ENCODE measurements at places on chromosomes 3 and 15.

DNA sequence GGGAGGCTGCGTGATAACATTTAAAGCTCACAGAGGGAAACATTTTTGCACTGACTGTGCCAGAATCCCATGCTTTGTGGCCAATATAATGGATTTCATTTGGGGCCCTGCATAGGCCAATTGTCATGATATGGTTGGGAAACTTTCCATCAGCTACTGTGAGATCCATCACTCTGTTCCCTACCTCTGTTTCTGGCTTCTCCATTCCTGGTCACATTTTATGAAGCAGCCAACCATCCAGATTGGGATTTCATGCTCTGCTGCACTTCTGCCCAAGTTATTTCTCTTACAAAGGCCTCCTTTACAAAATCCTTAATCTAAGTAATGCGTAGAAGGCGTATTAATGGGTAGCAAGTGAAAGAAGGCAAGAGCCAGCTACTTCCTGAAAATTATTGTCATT lies 221.1 kb downstream of the LRTM1 start:
- DNase-seq, result no peak

DNA sequence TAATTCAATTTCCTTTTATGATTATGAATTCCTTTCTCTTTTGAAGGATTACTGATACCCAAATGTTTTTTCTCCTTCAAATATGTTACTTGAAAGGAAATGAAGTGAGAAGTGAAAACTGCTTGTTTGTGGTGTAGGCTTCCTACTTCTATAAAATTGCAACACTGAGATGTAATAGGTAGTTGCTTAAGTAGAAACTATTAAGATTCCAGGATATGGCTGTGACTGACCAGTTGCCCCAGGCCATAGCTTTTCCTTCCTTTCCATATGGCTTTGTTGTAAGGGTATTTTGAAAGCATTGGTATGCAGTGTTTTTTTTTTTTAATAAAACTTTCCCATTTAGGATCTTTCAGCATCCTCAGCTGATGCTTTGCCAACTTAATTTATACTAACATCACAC lies 28.5 kb downstream of the DNAJC13 start:
- DNase-seq, result no peak

GRCh38 chr15:40357723-40358470 lies at the start of gene DISP2:
Gene DISP2, plus strand, starts transcription at chr15:40358219. Its CDS starts 103 bp downstream, at chr15:40358322.
- peak; percentile 78 for DNase-seq

- DNase-seq, result no peak
These were observed 722 bp upstream of the CCDC50 start for GRCh38 chr3:191328383-191328961.

DNA sequence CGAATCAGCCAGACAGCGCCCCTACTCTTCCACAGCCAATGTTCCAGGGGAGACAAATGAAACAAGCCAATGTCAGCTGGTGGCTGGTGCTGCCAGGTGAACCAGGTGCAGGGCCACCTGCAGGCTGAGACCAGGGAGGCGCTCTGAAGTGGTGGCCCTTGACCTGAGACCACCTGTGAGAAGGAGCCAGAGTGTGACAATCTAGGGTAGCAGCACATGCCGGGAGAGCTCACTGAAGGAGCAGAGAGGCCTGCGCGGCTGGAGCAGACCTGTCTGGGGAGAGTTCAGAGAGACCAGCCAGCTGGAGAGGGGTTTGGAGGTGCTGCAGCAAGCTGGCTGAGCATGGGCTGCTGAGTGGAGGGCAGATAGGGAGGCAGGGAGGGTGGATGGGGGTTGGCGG lies 693 bp upstream of the STAB1 start:
- DNase-seq, result no peak

- DNase-seq, result no peak
These were observed 2.3 kb downstream of the GNAT1 start for GRCh38 chr3:50193746-50194127.

GRCh38 chr3:60240492-60240891 lies 1010.8 kb downstream of the FHIT start:
- DNase-seq, result peak; percentile 36

GRCh38 chr3:98322101-98322500 lies 31.6 kb upstream of the OR5K4 start:
- DNase-seq, result no peak
